G401 (cell line): ENCODE measurements at places on chromosomes 2 and 18. TPM values are rescaled to one million over a fixed set of nuclear protein-coding genes. Genes with fewer than 3 reads are reported as not detected.

DNA sequence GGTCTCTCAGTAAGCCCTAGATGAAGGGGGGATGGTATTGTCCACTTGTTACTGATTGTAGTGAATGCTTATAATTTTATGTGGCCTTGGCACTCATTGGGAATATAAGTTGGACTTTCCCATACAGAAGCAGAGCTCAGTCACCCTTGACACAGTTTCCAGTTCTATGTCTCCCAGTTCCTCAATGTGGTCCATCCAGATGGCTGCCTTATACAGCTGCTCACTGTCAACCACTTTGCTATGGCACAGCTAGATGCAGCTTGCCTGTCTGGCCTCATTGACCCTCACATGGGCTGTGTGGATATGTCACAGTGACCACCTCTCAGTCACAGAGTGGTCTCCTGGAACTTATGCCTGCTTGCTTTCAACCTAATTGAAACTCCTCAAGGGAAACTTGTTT lies 21.7 kb downstream of the SLC39A6 start:
- DNase-seq, result no peak

DNA sequence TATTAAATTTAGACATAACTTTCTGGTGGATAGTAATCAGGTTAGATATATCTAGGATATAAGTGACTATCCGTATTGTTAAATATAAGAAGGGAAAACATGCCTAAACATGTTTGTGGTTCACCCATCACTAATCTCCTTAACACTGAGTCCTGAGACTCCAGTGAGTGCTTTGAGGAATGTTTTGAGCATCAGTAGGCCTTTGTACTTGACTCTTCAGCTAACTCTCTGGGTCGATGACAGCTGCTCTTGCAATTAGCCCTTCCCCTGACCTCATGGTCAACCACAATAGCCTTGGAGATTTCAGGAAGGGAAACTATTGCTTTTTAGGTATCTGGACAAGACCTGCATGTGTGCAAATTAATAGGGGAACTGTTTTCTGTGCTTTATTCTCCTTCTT lies 716.8 kb downstream of the EPHA4 start:
- DNase-seq, result no peak

Gene TLK1
- 13.0 and 14.3 TPM in 2 replicates for total RNA-seq

DNA sequence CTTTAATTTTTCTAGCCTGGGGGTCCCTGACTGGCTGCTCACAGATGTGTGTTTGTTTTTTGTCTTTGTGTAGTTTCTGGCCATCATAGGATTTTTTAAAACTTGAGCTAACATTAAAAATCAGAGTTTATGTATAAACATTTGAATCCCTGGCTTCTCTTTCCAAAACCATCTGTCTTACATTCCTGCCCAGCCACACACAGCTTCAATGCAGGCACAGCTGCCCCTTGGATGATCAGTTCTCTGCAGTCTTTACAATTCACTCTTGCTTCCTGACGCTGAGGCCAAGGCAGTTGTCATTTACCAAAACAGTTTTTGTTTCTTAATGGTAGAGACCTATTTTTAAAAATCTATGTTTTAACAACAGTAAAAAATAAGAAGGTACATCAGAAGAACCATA lies 169.2 kb upstream of the LRRTM1 start:
- no peak for DNase-seq
